ENCODE measurements at places on chromosomes 11 and 22.

GRCh38 chr11:120147094-120147949 is 9.4 kb upstream of the TRIM29 start:
- peak; percentile 50 for ATAC-seq

DNA sequence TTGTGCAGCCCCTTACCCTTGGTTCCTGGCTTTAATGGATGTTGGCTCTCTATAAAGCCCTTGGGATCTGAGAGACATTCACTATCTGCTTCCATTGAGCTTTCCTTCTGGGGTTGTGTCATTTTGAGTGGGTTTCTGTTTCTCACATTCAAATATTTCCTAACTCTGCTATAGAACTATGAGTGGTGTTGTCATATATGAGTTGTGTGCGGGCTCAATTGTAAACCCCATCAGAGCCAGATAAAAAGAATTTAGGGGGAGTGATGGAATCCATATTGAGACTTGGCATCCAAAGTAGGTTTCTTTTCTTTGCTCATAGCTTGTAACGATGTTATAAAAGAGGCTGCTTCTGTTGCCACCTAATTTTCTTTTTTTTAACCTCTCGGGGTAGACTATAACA is 41.8 kb upstream of the SPON1 start:
- ATAC-seq: no peak

DNA sequence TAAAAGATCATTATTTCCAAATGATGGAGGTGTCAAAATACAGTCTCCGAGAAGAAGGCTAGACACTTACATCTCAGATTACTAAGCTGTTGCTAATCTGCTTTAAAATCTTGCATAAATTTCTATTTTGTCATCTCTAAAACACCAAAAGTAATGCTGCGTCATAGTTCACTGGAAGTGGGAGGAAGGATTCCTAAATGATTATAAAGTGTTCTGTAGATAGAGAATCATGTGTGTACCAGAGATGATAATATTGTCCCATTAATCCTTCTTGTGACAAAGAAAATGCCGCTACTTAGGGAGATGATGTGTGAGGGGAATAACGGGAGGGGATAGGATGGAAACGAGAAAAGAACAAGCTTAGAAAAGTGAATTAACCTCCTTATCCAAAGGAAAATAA is 268.6 kb downstream of the JRKL start:
- no peak for ATAC-seq

DNA sequence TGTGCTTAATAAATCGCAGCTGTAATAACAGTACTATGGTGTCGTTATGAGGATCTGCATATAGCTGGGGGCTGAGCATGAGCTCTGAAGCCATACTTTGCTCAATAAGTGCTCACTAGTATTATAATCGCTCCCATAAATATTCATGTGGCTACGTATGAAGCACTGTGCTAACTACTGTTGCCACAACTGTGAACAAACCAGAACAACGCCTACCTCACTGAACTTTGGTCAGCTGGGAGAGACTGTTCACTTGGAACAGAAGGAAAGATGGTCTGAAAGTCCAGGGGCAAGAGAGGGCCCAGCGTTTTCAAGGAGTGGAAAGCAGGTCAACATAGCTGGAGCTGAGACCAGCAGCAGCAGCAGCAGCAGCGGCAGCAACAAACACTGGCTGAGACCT is 141.6 kb downstream of the EFCAB6 start:
- ATAC-seq: no peak

GRCh38 chr22:39634530-39635405 is 64.2 kb downstream of the CACNA1I start:
- ATAC-seq: no peak

DNA sequence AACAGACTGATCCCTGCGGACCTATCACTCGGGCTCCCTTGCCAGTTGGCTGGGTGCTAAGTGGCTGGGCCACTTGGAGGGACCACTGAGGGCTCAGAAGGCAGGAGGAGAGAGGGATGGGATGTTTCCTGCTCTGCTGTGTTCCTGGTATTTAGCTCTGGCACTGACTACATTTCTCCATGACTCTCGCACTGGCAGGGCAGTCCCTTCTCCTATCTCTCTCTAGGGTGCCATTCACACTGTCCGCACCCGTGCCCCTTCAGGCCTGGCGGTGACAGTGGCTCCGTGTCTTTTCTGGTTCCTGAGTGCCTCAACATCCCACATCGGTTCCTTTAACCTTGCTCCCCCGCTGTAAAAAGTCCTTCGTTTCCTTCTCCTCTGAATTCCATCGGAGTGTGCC is 31.6 kb upstream of the CECR2 start:
- ATAC-seq: no peak

- ATAC-seq: peak; percentile 51
Observed at GRCh38 chr22:39306456-39307361, 12.7 kb downstream of the RPL3 start.
